ENCODE measurements at places on chromosomes 5 and 9.

GRCh38 chr9:116304761-116305160, 151.2 kb downstream of the PAPPA start:
- no peak for DNase-seq

DNA sequence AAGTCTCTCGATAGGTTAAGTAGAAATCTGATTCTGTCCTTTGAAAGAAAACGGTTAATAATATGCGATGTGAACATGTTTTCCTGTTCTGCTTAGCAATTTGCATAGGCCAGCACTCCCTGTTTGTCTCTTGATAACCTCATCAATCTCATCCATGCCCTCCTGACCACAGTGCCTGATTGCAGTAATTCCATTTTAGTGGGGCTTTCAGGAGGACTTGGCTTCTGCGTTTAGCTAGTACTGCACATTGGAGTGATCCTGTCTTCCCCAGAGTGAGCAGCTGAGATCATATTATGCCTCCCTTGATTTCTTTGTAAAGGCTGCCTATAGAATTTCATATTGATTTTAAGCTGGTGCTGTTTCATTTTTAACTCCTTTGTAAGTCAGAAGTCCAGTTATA, 335.9 kb upstream of the ISL1 start:
- DNase-seq, result no peak

- no peak for DNase-seq
Measured at GRCh38 chr9:95201206-95201605, 116.3 kb downstream of the FANCC start.

GRCh38 chr5:112333331-112333781, 85.7 kb downstream of the EPB41L4A start:
- peak; percentile 29 for DNase-seq

- no peak for DNase-seq
Measured at GRCh38 chr5:100860407-100860806, 42.7 kb downstream of the ST8SIA4 start.

GRCh38 chr9:136494531-136495215, 11.8 kb upstream of the SEC16A start:
- no peak for DNase-seq

GRCh38 chr5:80703291-80703690, 48.5 kb upstream of the DHFR start:
- no peak for DNase-seq
